ENCODE measurements at places on chromosomes 4 and X.

- DNase-seq, result no peak
Measured at GRCh38 chrX:51851507-51852085, 41.8 kb upstream of the MAGED1 start.

DNA sequence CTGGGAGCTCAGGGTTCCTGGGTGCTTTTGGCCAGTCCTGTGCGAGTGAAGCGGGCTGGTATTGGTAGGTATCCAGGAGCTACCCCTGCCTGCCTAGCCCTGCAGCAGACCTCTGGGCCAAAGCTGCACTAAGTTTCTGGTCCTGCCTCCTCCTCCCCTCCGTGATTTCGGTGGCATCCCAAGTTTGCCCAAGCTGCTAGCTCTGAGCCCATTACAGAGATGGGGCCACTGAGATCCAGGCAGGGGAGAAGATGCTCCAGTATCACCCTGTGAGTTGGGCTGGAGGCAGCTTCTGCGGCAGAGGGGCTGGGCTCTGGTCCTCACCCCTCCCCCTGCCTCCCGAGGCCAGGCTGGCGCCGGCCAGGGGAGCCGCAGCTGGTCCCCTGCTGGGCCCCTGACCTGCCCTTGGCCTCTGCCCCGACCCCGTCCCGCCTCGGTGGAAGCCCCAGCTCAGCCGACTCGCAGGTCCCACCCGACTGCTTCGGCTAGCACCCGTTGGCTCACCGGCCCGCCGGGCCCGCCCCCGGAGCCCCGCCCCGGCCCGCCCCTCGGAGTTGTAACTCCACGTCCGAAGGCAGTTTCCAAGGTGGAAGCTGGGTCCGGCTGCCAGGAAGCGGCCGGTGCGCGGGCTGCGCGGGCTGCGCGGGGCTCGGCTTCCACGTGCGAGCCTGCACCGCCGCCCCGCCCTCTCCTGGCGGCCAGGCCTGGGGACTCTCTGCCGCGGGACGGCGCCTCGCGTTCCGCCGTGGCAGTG lies at the start of gene DUSP9:
TSS of gene DUSP9 (plus strand) at position 584 of the 754 bp plus-strand sequence. CDS start 751 bp downstream, outside the sequence.
- DNase-seq, result no peak

DNA sequence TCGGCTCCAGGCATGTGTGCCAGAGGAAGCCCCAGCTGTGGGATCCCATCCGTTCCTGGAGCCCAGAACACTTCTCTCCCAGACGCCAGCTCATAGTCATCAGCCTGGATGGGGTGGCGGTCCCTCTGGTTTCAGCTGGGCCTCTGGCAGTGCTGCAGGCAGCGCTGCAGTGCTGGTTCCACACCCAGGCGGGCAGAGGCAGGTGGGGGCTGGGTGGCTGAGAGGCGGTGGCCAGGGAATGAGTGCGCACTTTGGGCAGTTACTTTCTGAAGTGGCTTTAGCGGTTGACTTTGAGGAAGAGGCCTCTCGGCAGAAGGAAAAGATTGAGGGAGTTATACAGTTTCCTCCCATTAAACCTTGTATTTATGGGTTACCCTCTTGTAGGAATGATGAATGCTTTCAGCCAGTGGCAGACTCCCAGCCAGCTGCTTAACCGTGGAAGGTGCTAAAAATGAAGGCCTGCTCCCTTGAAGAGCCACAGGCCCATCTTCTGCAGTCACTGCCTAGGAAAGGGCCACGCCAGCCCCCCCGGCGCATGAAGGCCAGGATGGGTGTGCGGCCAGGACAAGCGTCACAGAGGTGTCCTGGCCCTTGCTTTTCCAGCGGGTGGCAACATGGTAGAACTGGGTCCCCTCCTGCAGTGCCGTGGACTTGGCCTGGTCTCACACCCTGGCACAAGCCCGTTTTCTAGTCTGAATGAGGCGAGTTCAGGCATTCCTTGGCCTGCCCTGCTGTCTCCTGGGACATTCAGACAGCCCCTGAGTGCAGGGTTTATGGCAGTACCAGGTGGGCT lies 9.9 kb downstream of the TADA2B start:
- no peak for DNase-seq

GRCh38 chrX:19640693-19641374 lies 125.5 kb upstream of the MAP3K15 start:
- DNase-seq, result no peak

- DNase-seq, result no peak
Measured at GRCh38 chr4:126038502-126039144, 723.9 kb downstream of the FAT4 start.

DNA sequence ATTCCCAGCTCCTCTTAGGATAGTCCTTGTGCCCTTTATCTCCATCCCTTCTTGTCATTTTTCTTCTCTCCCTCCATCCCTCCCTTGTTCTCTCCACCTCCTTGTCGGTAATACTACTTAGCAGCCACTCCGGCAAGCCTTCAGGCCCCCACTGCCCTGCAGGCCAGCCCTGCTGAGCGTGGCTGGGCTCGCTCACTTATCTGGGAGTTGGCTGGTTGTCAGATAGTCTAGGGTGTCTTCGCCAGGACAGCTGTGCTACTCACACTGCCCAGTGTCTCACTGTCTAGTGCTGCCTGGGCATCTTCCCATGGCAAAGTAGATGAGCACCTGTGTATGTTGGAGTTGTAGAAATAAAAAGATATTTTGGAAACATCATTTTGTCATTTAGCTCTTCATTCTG lies 75.0 kb downstream of the STK32B start:
- no peak for DNase-seq

DNA sequence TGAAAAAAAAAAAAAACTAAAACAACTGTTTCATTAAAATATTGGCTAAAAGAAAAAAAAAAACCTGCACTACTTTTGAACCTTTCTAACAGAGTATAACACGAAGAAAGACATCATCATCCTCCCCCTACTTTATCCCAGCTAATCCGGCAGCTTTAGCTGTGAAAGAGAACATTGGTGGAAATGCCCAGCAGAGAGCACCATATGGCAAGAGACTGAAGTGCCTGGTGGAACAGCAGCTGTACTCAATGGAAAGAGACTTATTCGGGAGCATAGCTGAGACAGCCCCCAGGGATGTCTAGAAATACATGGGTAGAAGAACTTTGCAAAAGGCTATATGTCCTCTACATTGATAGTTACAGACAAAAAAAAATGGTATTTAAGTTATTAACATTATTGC lies 30.3 kb downstream of the STPG2 start:
- no peak for DNase-seq

DNA sequence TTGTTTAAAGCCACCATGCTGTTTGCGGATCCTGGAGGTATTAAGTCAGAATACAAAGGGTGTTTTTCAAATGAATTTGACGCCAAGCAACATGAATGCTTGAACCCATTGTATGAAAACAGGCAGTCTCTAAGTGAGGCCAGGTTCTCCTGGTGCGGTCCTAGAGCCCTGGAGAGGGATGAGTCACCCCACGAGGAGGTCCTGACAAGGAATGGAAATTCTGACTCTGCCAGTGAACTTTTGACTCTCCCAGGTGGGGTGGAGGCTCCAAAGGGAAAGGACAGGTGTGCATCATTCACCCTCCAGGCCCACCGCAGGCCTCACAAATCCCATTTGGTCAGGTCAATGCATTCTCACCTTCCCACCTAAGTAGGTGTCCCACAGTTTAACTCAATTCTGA lies 1.5 kb downstream of the TRIM2 start:
- DNase-seq, result peak; percentile 35

- no peak for DNase-seq
Measured at GRCh38 chr4:184383497-184384055, 90.8 kb downstream of the IRF2 start.

- DNase-seq, result no peak
Measured at GRCh38 chr4:179325181-179325580, 1882.9 kb upstream of the AGA start.

DNA sequence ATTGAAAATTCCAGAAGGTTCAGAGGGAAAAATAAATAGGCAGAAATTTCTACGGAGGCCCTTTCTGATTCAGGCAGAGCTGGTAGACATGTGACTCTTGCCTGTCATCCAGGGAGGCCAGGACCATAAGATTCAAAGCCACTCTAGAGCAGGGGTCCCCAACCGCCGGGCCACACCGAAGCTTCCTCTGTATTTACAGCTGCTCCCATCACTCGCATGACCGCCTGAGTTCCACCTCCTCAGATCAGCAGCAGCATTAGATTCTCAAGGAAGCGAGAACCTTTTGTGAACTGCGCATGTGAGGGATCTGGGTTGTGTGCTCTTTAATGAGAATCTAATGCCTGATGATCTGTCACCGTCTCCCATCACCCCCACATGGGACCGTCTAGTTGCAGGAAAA lies 72.2 kb downstream of the RWDD4 start:
- DNase-seq, result no peak

DNA sequence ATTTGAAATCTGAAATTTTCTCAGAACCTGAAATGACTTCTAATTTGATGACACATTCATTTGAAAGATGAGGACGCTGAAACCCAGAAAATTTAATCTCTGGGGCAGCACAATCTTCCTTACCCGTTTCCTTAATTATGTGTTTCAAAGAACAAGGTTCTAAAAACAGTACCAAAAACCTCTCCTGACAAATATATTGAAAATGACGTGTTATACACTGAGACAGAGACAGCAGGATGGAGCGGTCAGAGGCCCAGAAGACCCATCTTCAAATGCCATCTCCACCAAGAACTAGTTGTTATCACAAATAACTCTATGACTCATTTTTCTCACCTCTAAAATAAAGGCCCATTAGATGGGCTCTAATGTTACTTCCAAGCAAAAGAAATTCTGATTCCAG lies 177.3 kb downstream of the NSUN7 start:
- no peak for DNase-seq

GRCh38 chr4:106869551-106869950 lies 166.6 kb downstream of the DKK2 start:
- no peak for DNase-seq

DNA sequence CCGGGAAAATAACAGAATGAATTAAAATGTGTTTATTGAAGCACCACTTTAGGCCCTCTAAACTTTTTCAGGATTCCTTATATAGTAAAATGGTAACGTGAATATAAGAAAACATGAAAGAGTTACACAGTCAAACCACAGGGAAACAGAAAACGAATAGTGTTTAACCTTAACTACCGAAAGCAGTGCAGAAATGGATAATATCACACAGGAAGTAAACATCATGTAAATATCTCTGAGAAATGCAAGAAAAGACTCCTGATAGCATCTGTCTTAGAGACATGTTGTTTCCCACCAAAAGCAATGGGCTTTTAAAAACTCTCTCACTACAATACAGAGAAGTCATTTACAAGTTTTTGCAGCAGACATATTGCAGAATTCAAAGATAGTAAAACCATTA lies 323.9 kb upstream of the CXXC4 start:
- no peak for DNase-seq

- DNase-seq, result no peak
Measured at GRCh38 chr4:73303711-73304110, 45.1 kb upstream of the ANKRD17 start.

DNA sequence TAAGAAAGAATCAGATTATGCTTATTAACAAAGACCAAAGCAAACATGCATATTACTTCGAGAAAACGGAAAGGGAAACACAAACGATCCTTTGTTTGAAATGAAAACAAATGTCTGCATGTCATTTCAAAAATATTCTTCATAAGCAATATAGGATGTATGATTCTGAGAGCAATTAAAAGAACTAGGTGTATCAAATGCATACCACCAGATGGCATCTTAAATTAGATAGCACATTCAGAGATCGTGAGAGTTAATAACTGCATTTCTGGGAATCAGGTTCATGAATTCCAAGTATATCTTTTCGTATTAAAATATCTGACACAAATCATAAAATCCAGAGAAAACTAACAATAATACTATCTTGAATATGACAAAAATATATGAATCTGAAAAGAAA lies 159.5 kb downstream of the PPP3CA start:
- no peak for DNase-seq

DNA sequence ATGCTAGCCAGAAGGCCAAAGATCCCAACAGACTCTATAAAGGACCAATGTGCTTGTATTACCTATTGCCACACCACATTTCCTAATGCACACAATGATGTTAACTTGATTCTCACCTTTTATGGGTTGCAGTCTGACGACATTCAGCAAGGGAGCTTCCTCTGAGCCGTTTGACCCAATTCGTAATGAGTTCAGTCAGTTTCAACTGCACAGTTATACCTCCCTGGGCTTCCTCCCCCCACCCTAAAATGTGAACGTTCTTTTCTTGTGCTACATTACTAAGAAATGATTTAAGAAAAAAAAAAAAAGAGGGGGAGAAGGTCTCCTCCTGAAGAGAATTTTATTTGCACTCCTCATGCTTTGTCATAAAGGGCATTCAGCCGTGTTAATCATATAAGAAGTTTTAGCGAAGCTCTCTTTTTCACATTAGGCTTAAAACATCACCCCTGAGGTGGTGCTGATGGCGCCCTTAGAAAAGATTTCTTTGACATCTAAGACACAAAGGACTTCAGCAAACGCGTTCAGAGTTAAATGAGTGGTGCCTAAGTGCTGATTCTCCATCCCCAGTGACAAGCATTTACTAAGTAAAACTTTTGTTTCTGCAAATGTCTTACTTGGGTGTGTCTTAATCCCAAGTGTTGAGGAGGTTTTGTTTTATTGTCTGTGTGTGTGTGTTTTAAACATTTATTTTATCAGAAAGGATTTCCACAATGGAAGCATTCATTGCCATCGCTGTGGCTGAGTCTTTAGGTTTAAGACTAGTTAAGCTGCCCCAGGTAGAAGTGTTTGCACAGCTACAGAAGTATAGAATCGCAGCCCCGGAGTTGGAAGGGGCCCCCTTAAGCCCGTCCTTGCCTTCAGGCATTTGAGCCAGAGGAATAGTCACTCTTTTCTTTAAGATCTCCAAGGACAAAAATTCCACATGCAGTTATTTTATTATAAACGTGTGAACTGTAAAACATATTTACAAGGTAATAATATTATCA lies 15.2 kb upstream of the GPC3 start:
- no peak for DNase-seq

DNA sequence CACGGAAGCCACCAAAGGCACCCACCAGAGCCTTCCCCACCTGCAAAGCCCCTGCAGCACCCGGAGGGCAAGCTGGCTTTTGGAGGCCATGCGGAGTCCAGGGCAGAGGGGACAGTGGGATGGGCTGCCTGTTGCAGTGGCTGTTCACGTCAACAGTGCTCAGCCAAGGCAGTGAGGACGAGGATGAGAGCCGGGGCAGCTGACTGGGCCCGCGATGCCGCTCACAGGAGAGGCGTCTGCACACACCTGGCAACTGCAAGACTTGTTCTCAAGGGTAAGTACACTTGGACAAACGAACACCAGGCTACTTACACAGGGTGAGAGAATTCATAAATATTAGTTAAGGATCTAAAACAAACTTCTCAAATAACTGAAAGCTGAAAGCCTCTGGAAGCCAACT lies 19.6 kb downstream of the FGFR3 start:
- no peak for DNase-seq

DNA sequence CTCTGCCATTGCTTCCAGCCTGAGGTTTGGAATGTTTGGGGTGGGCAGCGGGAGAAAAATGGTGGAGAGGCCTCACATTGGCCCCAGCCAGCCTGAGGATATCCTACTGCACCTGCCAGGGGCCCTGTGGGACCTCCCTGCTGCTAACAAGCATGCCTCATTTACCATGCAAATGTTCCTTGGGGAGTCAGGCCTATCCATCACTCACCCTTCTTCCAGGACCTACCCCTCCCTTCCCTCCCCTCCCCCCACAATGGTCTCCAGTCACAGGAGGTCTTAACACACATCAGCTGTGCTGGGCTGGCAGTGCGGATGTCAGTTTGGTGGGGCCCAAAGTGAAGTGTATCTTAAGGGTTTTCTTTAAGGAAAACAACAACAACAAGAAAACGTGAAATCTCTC lies 139.2 kb downstream of the SHOX start:
- no peak for DNase-seq
